ENCODE measurements at places on chromosomes 11 and 22. TPM values are rescaled to one million over a fixed set of nuclear protein-coding genes. Genes with fewer than 3 reads are reported as not detected.

The ANO1 gene
- 14.7 TPM for polyA plus RNA-seq

The IFTAP gene
- polyA plus RNA-seq, result 66.1 TPM

The NLRP14 gene
- polyA plus RNA-seq, result 0.71 TPM

The KRTAP5-8 gene
- polyA plus RNA-seq, result 0.75 TPM

The BDNF gene
- polyA plus RNA-seq, result 1.7 TPM

The RAB39A gene
- polyA plus RNA-seq, result 0.46 TPM

The FAM181B gene
- 2.8 TPM for polyA plus RNA-seq

- no peak for DNase-seq
Observed at GRCh38 chr11:69657911-69658625, 17.1 kb downstream of the LTO1 start.

- no peak for DNase-seq
Observed at GRCh38 chr11:11661326-11662040, 39.7 kb upstream of the GALNT18 start.

DNA sequence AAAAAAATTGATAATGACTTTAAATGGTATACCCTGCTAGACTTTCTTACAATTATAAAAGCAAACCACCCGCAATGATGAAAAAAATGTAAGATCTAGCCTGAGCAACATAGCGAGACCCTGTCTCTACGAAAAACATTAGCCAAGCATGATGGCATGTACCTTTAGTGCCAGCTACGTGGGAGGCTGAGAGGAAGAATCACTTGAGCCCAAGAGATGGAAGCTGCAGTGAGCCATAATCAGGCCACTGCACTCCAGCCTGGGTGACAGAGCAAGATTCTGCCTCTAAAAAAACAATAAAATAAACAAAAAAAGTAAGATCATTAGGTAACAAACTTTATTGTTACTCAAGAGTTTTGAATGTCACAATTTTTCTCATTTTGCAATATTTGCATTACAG lies 39.2 kb downstream of the KMT5B start:
- no peak for DNase-seq

GRCh38 chr22:31090217-31091085 lies 9.3 kb downstream of the SMTN start:
- no peak for DNase-seq

DNA sequence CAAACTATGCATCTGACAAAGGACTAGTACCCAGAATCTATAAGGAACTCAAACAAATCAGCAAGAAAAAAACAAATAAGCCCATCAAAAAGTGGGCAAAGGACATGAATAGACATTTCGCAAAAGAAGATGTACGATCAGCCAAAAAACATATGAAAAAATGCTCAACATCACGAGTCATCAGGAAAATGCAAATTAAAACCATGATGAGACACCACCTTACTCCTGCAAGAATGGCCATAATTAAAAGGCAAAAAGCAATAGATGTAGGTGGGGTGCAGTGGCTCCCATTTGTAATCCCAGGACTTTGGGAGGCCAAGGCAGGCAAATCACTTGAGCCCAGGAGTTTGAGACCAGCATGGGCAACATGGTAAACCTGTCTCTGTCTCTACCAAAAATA lies 10.4 kb upstream of the OR10V1 start:
- DNase-seq, result no peak

GRCh38 chr11:29333993-29334775 lies 682.6 kb downstream of the KCNA4 start:
- DNase-seq, result no peak

DNA sequence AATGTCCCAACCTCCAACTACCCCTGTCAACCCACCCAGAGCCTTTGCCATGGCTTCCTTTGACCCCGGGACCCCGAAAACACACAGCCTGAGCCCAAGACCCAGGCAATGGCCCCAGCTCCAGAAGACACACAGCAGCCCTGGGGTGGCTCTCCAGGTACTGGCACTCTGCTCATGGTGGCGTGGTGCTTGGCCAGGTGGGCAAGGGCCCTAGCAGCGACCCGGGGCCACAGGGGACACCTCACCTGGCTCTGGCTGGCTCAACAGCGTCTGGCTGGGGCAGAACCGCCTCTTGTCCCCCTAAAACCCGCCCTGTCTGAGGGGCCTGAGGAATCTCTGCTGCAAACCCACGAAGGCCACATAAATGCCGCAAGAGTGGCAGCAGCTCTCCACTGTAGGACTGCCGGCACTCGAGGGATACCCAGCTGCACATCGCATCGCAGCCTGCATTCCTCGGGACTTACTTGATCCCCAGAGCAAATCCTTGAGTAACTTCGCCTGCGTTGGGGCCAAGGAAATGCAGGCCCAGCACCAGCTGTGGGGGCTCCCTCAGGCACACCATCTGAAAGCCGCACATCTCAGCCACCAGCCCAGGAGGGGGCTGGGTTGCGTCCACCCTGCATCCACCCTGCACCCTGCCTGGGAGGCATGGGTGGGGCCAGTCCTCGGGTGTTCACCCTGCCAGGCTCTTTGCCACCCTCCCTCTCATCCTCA lies 23.1 kb upstream of the GNB1L start:
- no peak for DNase-seq

GRCh38 chr22:44996648-44997047 lies 13.2 kb downstream of the PHF21B start:
- no peak for DNase-seq

DNA sequence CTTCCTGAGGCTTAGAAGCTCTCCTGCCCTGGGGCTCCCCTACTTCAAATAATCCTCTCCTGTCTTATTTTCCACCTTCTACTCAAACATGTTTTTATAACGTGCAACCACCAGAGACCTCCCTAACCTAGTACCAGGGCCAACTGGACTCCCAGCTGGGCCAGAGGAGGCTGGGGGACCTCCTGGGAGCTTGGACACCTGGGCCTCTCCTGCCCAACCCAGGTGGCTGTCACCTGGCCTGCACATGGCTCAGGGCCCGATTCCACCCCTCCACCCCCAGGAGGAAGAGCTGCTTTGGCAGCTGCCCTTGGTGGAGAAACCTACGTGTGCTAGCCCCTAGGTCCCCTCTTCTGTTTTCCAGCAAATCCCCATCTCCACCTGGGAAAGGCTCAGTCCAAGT lies 105.2 kb downstream of the ABTB2 start:
- DNase-seq, result no peak

- no peak for DNase-seq
Observed at GRCh38 chr11:67630943-67631331, 1.2 kb upstream of the NUDT8 start.

- no peak for DNase-seq
Observed at GRCh38 chr22:48147831-48148230, 1385.4 kb downstream of the TBC1D22A start.

DNA sequence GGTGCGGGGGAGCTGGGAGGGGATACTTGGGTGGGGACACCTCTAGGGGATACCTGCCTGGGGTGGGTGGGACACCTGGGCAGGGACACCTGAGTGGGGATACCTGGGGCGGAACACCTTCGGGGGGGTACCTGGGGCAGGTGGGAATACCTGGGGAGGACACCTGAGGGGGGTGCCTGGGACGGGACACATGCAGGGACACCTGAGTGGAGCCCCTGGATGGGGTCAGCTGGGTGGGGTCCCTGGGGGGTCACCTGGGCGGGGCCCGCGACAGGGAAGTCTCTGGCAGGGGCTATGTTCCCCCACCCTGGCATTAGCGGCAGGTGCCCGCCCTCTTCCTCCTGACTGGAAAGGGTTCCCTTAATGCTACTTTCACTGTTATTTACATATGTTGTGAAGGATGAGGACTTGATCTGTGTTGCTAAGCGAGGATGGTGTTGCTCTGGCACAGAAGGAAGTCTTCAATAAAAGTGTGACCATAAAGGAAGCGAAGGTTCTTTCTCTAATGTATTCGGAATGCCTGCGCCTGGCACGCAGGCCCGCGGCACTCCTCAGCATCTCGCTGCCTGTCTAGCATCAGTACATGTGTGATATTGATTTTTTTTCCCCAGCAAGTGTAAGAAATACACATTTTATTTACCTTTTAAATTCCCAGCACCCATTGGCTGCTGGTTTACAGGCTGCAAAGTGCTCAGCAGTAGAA lies 801.7 kb downstream of the BRD1 start:
- no peak for DNase-seq

DNA sequence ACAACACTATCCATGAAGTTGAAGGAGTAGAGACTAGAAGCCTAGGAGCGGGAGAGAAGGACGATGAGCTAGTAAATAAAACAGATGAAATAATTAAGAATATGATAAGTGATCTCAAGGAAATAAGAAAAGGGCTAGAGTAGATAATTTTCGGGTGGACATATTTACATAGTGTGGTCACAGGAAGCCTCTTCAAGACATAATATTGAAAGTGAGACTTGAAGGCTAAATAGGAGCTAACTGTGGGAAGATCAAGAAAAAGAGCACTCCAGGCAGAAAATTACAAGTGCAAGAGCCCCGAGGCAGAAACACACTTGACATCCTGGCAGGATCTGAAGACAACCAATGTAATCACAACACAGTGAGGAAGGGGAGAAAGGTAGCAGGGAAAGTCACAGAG lies 11.9 kb upstream of the PPFIBP2 start:
- DNase-seq, result no peak

- DNase-seq, result no peak
Observed at GRCh38 chr11:73325036-73325981, 17.2 kb downstream of the ARHGEF17 start.

DNA sequence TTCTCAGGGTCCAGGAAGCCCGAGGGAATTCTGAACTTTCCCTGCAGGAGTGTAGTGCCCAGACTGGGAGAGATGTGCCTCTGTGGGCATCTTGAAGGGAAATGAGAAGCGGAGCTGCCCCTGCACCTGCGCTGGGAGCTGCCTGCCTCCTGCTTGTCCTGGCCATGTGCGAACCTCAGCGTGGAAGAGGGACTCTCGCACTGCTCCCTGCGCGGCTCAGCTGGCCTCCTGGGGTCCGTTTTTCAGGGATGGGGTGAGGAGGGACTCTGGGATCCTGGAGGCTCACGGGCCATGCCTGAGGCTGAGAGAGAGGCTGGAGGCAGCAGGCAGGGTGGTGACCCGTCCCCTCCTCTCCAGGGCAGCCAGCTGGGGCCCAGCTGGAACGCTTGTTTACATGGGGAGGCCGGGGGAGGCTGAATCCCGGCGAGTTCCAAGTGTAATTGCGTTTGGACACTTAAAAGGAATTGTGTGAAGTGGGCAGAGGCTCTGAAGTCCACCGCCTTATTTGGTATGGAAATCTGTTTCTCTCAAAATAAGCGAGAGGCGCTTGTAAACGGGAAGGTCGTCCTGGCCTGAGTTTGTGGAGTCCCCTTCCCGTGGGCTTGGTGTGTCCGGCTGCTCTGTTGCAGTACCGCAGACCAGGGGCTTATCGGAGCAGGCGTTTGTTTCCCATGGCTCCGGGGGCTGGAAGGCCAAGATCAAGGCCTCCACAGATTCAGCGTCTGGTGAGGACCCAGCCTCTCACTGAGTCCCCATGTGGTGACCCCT lies 1.2 kb upstream of the MRGPRF start:
- DNase-seq, result peak; percentile 62

All from right renal cortex interstitium (tissue), 3 donors.